ENCODE measurements at places on chromosomes 13 and 19.

- DNase-seq: no peak
These were observed 6.1 kb downstream of the NAPA start for GRCh38 chr19:47508721-47509120.

DNA sequence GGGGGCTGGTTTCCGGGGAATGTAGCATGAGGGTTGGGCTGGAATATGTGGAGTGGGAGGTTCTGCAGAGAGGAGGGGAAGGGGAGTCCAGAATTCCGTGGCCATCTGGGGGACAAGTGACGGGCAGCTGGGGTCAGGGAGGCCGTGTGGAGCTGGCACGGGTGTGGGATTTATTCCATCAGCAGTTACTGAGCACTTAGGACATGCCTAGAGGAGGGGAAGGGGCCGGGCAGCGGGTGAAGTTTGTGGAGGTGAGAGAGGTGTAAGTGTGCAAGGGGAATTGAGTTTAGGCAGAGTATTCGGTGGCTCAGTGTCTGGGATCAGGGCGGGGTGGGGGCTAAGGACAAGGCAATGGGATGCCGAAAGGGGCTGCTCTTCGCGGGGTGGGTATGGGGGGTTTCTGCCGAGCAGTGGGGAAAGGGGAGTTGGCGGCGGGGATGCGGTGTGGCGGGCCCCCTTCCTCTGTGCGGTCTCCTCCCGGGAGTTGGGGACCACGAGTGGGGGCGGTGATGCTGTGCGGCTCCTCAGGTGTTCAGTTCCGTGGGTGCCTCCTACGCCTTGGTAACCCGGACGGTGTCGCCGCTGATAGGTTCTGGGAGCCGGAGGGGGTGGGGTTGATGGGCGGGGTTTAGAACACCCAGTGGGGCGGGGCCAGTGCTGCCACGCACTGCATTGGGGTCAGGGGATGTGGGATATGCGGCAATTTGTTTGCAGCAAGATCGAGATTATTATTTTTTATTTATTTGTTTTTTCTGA is 5.4 kb downstream of the CCDC61 start:
- DNase-seq: peak; percentile 22

- DNase-seq: no peak
These were observed 254.2 kb upstream of the ZNF507 start for GRCh38 chr19:32091241-32091640.

- no peak for DNase-seq
These were observed 14.9 kb downstream of the ONECUT3 start for GRCh38 chr19:1768248-1768647.

- DNase-seq: no peak
These were observed 693 bp downstream of the RFXAP start for GRCh38 chr13:36819739-36820090.

GRCh38 chr13:32383836-32384618 is 43.9 kb downstream of the N4BP2L1 start:
- no peak for DNase-seq

- no peak for DNase-seq
These were observed 1.5 kb downstream of the PLEKHF1 start for GRCh38 chr19:29666578-29667386.

DNA sequence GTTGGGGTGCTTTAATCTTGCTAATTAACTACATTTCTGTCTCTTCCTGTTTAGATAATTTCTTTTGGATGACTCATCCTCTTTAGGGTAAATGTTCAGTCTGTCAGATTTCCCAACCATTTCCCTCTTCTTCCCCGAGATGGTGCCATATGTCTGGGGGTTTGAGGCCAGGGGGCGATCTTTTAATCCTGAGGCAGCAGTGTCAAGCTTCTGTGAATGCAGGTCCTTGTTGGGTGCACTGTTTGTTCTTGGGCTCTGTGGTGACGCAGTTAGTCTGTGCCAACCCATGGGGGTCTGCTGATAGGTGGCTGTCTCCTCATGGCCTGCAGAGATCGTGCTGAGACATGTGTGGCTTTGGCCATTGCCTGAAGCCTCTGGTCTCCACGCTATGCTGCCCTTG is 420.4 kb downstream of the NDFIP2 start:
- no peak for DNase-seq

- no peak for DNase-seq
These were observed 9.0 kb downstream of the MICU2 start for GRCh38 chr13:21594715-21595545.

DNA sequence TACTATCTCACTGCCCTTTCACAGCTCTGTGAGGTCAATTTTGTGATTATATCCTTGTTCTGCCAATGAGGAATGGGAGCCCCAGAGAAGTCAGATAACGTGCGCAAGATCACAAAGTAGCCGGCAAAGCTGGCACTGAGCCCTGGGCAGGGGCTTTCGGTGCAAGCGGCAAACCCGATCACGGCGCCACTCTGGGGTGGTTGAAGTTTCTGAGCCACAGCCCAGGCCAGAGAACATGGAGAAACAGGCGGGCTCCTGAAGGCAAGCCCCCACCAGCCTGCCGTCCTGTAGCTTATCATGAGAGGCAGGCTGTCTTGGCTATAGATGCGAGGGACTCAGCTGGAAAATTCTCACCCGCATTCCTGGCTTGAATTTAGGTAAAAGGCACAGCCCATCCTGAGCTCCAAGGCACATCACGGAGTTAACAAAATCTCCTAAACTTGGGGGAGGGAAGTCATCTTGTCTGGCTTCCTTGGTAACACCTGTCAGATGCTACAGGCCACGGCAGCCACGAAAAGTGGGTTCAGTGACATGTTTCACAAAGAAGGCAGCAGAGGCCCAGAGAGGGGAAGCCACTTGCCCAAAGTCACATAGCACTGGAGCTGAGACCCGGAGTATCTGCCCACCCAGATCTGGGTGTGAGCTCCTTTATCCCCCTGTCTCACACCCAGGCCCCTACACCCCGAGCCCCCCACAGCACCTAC is 12.5 kb downstream of the TNNT1 start:
- no peak for DNase-seq

GRCh38 chr13:27276188-27276587 is 5.6 kb downstream of the RASL11A start:
- DNase-seq: no peak
